Naive thymus-derived CD8-positive, alpha-beta T cell (primary cell): ENCODE measurements at places on chromosomes 1 and 21. TPM values are rescaled to one million over a fixed set of nuclear protein-coding genes. Genes with fewer than 3 reads are reported as not detected.
A peak's percentile ranks its signal among the peaks of the same experiment; 100 is the strongest.

DNA sequence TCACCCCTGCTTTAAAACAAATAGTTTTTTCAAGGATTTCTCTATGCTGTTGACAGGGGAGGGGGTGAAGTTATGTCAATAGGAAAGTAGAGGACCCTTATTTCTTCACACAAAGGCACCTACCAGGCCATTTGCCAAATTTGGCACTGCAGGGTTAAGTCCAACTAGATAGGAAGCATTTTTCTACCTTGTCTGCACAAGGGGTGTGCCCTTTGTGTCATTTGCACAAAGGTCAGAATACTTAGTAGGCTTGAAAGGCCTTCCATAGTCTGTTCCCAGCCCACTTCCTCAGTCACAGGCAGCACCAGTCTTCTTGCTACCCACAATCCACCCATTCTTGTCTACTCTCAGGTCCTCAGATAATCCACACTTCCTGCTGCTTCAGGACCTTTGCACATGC lies 7.0 kb downstream of the TACSTD2 start:
- no peak overlapping the region for H3K27ac ChIP-seq
- no peaks in the 10 kb centered on the region for H3K36me3 ChIP-seq
- H3K27me3 ChIP-seq: peaks cover 29% of the 10 kb centered on the region
- H3K4me1 ChIP-seq: no peaks in the 10 kb centered on the region
- DNase-seq: no peak

Gene TTLL7
- total RNA-seq: not detected

DNA sequence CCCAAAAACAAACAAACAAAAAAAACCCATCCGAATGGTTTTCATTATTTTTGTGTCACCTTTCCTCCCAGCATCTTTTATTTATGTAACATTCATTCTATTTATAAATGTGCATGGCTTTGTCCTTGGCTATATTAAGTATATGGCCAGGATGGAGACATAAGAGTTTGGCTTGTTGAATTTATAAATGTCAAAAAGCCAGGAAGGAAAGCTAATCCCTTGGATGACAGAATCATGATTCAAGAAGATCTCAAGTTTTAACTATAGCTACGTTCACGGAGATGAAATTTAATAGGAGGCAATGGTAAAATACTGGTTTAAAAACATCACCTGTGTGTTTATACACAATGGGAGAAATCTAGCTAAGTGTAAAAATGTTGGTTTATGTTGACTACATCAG lies 5.0 kb downstream of the CEP170 start:
- no peak overlapping the region for H3K4me3 ChIP-seq
- no peaks in the 10 kb centered on the region for H3K27me3 ChIP-seq
- H3K27ac ChIP-seq: no peak overlapping the region
- H3K36me3 ChIP-seq: peaks cover 2% of the 10 kb centered on the region
- no peak for DNase-seq

Gene ACTL8
- not detected for total RNA-seq

Gene CD1B
- not detected for total RNA-seq

- no peaks in the 10 kb centered on the region for H3K36me3 ChIP-seq
- DNase-seq: no peak
These were observed 51.7 kb upstream of the MYOCOS start for GRCh38 chr1:171570295-171570694.

GRCh38 chr1:115218699-115219098 lies 119.3 kb downstream of the NGF start:
- H3K27ac ChIP-seq: no peak overlapping the region
- H3K36me3 ChIP-seq: no peaks in the 10 kb centered on the region
- peaks cover 7% of the 10 kb centered on the region for H3K27me3 ChIP-seq

Gene IRF2BP2
- 183 TPM for total RNA-seq

- no peak for DNase-seq
- no peaks in the 10 kb centered on the region for H3K27me3 ChIP-seq
- H3K27ac ChIP-seq: peak within 1 kb of the TSS; percentile 90
- peak within 1 kb of the TSS; percentile 83 for H3K4me3 ChIP-seq
- no peaks in the 10 kb centered on the region for H3K36me3 ChIP-seq
These were observed at the start of gene S100B for GRCh38 chr21:46604975-46605766. S100B (minus strand) TSS chr21:46605082; CDS start chr21:46602415, 2,667 bp downstream.

DNA sequence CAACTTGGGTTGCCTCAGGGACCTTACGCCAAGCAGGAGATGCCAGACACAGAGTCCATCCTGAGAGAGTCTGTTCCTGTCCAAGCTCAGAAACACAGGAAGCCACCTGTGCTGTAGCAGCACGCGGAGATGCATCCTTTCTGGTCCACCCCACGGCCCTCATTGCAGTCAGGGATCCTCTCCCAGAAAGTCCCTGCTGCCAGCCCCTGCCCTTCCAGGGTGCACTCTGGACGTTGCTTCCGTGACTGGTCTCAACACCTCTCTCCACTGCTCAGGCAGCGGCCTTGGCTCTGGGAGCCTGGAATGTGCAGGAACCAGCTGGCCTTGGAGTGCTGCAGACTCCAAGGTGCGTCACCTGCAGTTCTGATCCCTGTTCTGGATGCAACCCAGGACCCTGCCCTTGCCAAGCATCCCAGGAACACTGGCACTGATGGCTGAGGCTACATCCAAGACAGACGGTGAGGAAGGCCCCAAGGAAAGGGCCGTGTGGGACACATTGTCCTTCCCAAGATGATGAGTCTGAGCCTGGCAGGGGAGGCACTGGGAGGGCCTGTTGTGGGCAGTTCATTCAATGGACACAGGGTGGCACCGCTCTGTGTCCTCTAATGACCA lies 21.7 kb upstream of the COL6A1 start:
- peaks cover 8% of the 10 kb centered on the region for H3K27me3 ChIP-seq
- no peak overlapping the region for H3K4me3 ChIP-seq
- no peak for DNase-seq
- no peak overlapping the region for H3K27ac ChIP-seq
- no peaks in the 10 kb centered on the region for H3K4me1 ChIP-seq

DNA sequence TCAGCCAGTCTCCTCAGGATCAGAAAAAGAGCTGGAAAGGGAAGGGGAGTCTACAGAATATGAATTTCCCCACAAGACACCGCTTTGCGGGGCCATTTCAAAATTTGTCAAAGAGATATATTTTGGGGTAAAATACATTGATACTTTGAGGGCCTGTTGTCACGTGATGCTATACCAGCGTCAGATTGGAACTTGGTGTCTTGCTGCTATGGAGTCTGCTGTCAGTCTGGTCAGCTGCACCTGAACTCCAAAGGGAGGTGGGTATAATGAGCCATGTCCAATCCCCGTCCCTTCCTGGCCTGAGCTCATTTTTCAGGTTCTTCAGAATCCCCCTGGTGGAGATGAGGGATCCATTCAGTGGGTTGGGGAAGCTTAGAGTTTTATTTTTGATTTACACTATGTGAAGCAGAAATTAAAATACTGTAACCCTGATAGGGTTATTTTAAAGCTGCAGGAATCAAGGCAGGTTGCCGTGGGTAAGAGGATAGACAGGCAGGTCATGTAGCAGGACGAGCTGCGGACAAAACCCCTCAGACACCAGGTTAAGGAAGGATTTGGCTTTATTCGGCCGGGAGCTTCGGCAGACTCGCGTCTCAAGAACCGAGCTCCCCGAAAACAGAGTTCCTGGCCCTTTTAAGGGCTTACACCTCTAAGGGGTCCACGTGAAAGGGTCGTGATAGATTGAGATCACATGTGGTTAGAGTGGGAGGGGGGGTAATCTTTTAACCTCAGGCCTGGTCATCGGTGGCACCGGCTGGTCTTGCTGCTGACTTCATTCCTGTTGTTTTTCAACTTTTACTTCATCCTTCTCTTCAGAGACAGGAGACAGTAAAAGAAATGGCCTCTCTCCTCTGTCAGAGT lies 2.2 kb upstream of the POFUT2 start:
- H3K27ac ChIP-seq: peak overlapping the region; percentile 83
- no peak for DNase-seq
- H3K27me3 ChIP-seq: no peaks in the 10 kb centered on the region
- peak overlapping the region; percentile 20 for H3K4me3 ChIP-seq
- H3K4me1 ChIP-seq: peaks cover 32% of the 10 kb centered on the region

DNA sequence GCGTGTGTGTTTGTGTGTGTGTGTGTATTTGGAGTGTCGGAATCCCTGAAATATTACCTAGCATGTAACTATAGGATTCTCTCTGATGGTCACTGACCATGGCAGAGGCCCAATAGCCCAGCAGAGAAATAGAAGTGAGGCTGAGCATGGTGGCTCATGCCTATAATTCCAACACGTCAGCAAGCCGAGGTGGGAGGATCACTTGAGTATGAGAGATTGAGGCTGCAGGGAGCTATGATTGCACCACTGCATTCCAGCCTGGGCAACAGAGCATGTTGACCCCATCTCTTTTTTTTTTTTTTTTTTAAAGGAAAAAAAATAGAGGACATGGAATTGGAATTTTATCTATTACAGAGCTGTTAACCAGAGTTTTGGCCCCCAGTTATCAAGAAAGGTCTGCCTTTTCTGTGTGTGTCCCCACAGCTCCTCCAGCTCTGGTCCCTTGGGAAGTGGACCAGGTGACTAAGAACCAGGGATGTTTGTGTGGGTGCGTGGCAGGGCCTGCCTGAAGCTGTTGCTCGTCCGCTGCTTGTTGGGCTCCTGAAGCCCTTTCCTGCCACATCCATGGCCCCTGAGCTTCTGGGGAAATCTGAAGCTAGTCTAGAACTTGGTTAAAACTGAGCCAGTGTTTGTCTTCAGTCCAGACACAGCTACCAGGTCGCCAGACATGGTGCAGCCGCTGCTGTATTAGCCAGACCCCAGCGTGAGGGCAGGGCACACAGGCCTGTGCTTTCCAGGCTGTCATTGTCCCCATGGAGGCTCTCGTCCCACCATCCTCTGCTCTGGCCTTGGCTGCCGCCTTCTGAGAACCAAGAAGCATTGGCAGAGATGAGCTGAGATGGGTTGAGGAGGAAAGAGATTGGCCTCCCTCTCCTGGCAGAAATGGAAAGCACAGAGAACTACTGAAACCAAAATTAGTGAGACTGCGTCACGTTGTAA lies 25.5 kb downstream of the CAPN9 start:
- H3K27me3 ChIP-seq: no peaks in the 10 kb centered on the region
- no peaks in the 10 kb centered on the region for H3K4me1 ChIP-seq
- no peaks in the 10 kb centered on the region for H3K36me3 ChIP-seq
- DNase-seq: no peak

DNA sequence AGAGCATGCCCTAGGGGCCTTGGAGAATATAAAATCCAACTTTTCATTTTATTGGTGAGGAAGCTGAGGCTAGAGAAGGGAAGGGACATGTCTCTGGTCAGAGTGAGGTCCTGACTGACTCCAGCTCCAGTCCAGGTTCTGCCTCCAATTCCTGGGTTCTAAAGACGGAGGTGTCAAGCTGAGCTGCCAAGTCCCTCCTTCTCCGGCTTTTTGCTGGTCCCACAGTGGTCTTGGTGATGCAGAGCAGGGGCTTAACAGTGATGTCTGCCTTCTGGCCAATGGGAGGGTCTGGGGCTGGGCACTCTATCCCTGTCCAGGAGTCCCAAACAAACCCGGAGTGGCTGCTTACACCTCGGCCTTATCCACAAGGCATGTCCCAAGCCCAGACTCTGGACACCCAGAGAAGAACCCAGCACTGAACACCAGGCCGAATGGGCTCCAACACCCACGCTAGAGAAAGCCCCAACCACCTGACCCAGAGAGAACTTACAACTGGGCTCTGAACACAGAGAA lies 104.8 kb downstream of the EBNA1BP2 start:
- peaks cover 23% of the 10 kb centered on the region for H3K4me1 ChIP-seq
- H3K27ac ChIP-seq: peak overlapping the region; percentile 87
- no peaks in the 10 kb centered on the region for H3K27me3 ChIP-seq

DNA sequence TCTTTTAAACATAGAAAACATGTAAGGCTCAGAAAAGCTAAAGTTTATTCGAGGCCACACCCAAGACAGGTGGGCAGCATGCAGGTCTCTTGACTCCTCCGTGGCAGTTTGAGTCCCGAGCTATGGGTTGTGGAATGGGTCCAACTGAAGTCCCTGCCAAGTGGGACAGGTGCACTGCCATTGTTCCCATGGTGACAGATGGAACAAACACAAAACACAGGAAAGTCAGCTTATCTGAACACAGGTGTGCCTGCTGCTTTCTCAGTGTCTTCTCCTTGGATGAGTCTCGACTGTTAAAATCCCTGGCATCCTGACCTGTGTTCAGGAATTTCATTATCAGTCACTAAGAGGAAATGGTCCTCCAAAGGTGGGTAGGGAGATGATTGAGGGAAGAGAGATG lies 99.0 kb upstream of the RAB4A start:
- H3K4me1 ChIP-seq: no peaks in the 10 kb centered on the region
- no peaks in the 10 kb centered on the region for H3K36me3 ChIP-seq
- no peaks in the 10 kb centered on the region for H3K27me3 ChIP-seq
- H3K4me3 ChIP-seq: no peak overlapping the region

GRCh38 chr1:225998560-225999226 lies 450 bp downstream of the SDE2 start:
- H3K4me1 ChIP-seq: peaks cover 79% of the 10 kb centered on the region
- H3K27me3 ChIP-seq: no peaks in the 10 kb centered on the region
- peaks cover 29% of the 10 kb centered on the region for H3K36me3 ChIP-seq
- H3K27ac ChIP-seq: peak overlapping the region; percentile 100
- H3K4me3 ChIP-seq: peak overlapping the region; percentile 100
- DNase-seq: no peak

GRCh38 chr1:51859333-51859732 lies 19.2 kb downstream of the NRDC start:
- no peak overlapping the region for H3K27ac ChIP-seq
- no peak overlapping the region for H3K4me3 ChIP-seq
- no peak for DNase-seq

DNA sequence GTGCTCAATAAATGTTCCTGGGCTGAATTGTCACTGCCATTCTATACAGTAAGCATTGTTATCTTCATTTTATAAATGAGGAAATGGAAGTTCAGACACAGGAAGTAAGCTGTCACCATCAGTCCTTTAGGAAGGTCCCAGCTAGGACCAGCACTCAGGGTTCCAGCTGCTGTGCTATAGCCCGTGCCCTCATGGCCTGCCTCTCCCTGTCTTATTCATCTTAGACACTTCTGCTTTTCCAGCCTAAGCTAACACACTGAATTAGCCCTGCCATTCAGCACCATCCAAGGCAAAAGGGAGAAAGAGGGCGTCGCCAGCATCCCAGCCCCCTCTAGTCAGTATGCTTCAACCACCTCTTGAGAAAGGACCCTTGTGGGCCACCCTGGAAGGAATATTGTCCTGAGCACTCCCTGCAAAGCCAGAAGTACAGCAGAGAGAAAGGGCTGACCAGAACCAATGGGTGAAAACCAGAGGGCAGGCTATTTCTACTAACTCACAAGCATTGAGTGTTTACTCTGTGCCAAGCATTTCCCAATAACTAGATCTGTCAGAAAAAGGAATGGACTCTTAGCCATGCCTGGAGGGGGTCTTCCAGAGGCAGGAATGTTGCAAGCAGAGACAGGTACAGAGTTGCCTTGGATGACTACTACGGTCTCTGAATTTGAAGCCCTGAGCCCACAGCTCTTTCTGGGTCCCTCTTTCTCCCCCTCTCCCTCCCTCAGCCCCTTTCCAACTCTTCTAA lies 77.9 kb upstream of the NFIA start:
- H3K4me3 ChIP-seq: no peak overlapping the region
- peaks cover 5% of the 10 kb centered on the region for H3K27me3 ChIP-seq
- no peaks in the 10 kb centered on the region for H3K36me3 ChIP-seq
- no peak overlapping the region for H3K27ac ChIP-seq
- no peak for DNase-seq
- H3K4me1 ChIP-seq: no peaks in the 10 kb centered on the region

Gene IL19
- not detected for total RNA-seq

DNA sequence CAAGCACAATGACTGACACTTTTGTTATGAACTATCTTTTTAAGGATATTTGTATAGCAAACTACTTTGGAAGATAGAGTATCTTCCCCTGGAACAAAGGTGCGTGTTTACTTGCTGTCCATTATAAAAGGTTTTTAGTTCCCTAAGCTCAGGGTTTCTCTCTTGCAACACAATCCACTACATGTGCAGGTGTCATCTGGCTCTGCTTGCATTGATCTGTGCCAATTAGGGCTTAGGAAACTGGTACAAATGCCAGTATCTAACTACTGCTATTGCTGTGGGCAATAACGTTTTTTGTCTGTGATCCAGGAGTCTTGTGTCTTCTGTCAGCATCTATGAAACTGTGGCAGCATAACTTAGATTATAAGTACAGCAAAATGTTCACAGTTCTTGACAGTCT lies 68.3 kb upstream of the ABCD3 start:
- H3K27me3 ChIP-seq: no peaks in the 10 kb centered on the region
- H3K27ac ChIP-seq: no peak overlapping the region
